ENCODE measurements at places on chromosomes 13 and 19.

- DNase-seq: no peak
- peaks cover 40% of the 10 kb centered on the region for H3K4me1 ChIP-seq
- H3K36me3 ChIP-seq: no peaks in the 10 kb centered on the region
- H3K27ac ChIP-seq: peak overlapping the region; percentile 46
- no peaks in the 10 kb centered on the region for H3K27me3 ChIP-seq
These were observed 220.3 kb downstream of the KLF12 start for GRCh38 chr13:73913751-73914518.

DNA sequence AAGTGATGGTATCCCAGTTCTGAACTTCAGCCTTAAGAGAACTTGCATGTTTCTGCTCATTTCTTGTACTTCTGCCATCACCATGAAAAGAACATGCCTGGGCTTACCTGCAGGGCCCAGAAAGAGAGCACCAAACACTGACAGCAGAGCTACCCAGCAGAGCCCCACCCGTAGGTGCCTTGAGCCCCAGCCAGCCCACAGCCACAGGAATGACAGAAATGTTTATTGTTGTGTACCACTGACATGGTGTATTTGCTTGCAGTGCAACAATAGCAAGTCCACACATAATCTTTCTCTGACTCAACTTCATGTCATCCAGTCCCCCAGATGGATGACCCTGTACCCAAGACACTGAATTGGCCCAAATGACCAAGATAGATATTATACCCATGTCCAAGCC lies 195.2 kb downstream of the TSHZ3 start:
- no peak overlapping the region for H3K4me3 ChIP-seq
- no peaks in the 10 kb centered on the region for H3K4me1 ChIP-seq
- H3K27me3 ChIP-seq: no peaks in the 10 kb centered on the region
- no peak for DNase-seq

GRCh38 chr19:7681340-7682174 lies 924 bp downstream of the TRAPPC5 start:
- peak overlapping the region; percentile 71 for H3K27ac ChIP-seq
- peaks cover 11% of the 10 kb centered on the region for H3K36me3 ChIP-seq
- H3K27me3 ChIP-seq: peaks cover 12% of the 10 kb centered on the region
- peak overlapping the region; percentile 86 for H3K4me3 ChIP-seq
- DNase-seq: no peak
- H3K4me1 ChIP-seq: peaks cover 6% of the 10 kb centered on the region

DNA sequence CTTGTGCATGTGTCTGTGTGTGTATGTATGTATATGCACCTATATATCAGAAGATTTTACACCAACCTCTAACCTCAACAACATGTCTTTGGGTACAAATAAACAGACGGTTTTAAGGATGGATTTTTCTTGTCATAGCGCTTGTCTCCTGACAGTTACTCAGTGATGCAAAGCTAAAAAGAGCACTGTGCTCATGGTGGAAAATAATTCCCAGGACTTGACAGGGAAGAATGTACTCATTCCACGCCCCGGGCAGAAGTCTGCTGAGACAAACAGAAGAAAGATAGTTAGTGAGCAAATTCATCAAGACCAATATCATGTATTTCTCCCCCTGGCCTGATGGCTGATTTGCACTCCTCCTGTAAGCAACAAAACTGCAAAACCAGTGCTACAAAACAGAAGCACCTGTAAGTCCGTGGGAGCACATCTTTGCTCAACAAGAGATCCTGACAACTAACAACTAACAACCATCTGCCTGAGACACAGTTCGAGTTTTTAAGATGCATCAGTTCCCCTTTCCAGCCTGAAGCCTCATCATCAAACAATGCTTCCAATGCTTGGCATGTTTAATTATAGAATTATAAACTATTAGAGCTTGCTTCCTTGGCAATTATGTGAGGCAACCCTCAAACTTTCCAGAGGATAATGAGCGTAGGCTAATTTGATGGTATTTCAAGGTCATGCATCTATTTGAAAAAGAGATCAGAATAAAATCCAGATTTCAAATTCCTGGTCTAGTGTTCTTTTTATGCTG lies 812.7 kb upstream of the MIR17HG start:
- no peak overlapping the region for H3K4me3 ChIP-seq
- H3K4me1 ChIP-seq: no peaks in the 10 kb centered on the region
- H3K36me3 ChIP-seq: no peaks in the 10 kb centered on the region
- peak; percentile 68 for DNase-seq

Data from osteocyte (in vitro differentiated cells).